ENCODE measurements at places on chromosomes 4 and X.
A peak's percentile ranks its signal among the peaks of the same experiment; 100 is the strongest.

DNA sequence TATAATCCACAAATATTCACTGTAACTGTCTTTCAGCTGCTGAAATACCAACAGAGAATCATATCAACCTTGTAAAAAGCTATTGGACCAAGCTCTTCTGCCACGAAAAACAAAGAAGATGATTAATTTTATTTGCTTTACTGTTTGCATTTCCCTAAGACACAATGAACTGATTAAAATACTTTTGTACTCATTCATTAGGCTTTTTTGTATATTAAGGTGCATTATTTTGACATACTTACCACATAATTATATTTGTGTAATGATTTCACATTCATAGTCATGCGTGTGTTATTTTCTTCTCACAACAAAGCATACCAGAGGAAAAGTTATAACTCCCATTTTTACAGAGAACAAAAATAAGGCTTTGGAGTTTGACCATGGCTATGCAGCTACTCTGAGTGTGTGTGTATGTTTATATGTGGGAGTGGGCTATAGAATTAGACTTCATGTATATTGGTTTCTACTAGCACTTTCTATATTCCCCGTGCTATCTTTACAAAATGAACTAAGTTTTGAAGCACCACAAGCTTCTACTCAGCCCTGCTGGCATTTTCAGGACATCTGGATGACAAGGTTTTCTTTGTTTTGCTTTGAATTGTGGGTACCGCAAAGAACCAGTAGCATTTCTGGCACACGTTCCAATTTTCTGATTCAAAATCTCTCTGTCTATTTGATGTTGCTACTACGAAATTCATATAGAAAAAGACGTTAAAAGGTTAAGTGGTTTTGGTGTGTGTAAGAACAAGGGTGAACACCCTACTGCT lies 11.0 kb upstream of the FGF5 start:
- DNase-seq, result no peak

DNA sequence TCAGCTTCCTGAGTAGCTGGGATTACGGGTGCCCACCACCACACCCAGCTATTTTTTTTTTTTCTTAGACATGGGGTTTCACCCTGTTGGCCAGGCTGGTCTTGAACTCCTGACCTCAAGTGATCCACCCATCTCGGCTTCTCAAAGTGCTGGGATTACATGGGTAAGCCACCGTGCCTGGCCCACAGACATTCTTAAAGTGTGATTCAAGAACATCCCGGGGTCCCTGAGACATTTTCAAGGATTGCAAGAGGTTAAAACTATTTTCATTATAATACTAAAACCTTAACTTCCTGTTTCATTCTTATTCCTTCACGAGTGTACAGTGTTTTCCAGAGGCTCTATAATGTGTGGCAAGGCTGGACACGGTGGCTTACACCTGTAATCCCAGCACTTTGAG lies 318.7 kb downstream of the CAMK2D start:
- no peak for DNase-seq

DNA sequence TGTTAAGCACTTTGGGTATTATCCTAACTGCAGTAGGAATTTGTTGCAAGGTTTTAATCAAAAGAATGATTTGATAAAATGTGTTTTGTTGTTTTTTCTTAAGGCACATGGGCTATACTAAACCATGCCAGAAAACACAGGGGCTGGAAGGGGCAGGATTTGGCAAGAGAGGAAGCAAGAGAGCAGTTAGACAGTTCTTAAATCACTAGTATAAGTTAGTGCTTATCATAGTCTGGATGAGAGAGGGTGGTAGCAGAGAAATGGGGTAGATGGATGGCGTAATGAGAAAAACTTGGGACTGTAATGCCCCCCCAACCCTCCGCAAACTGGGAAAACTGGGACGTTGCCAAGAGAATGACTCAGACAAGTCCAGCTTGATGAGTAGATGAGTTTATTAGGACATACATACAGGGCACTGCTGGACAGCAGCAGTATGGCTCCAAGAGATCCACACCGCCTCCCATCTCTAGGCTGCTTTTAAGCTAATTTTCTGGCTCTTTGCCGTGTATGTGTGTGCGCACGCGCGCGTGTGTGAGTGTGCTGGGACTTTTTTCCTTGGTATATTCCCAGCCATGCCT lies 151.5 kb downstream of the PDLIM5 start:
- no peak for DNase-seq

- DNase-seq, result no peak
These were observed 51.4 kb upstream of the SOD3 start for GRCh38 chr4:24743927-24744326.

DNA sequence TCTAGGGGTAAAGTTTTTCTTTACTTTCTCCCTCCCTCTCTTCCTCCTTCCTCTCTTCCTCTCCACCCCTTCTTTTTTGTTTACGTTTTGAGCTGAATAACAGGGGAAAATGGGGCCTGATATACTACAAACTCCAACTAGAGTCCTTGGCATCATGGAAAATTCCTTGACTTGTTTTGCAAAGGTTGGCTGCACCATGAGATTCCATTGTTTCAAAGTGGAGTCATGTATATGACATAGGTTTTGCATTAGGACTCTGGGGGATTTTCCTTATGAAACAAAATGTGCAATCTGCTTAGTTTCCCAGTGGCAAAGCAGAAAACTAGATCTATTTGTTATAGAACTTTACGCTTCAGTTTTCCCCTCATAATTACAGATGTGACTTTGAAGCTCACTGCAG lies 233.5 kb upstream of the PGRMC2 start:
- DNase-seq, result no peak

DNA sequence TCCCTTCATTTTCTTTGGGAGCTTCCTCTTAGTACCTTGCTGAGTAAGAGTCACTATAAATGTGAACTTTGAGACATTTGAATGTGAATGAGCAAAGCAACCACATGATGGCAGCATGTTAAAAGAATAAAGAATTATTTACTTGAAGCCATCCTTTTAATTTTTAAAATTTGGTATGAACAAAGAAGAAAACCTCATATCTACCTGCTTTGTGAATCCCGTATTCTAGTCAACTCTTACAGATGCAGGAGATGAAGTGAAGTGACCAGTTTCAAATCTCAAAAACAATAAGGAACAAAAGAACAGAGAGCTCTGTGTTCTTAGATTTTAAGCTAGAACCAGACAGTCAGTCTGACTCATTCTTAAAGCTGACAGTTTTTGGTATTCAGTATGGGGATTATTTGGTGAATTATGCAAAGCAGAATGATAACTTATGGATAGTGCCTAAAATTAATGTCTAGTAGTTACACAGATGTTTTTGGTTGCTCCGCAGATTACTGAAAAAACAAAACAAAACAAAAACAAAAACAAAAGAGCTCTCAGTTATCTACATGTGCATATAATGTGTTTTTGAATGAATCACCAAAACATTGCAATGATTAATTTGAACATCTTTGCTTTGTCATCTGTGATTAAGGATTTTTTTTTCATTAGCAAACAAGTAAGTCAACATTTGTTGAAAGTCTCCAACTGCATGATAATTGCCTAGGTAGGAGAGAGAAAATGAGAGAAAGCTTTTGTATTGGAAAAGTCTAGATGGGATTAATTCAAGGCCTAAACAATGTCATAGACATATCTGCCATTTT lies 48.2 kb upstream of the H2AZ1 start:
- DNase-seq, result no peak

- no peak for DNase-seq
These were observed 120.8 kb upstream of the HS3ST1 start for GRCh38 chr4:11549525-11549924.

DNA sequence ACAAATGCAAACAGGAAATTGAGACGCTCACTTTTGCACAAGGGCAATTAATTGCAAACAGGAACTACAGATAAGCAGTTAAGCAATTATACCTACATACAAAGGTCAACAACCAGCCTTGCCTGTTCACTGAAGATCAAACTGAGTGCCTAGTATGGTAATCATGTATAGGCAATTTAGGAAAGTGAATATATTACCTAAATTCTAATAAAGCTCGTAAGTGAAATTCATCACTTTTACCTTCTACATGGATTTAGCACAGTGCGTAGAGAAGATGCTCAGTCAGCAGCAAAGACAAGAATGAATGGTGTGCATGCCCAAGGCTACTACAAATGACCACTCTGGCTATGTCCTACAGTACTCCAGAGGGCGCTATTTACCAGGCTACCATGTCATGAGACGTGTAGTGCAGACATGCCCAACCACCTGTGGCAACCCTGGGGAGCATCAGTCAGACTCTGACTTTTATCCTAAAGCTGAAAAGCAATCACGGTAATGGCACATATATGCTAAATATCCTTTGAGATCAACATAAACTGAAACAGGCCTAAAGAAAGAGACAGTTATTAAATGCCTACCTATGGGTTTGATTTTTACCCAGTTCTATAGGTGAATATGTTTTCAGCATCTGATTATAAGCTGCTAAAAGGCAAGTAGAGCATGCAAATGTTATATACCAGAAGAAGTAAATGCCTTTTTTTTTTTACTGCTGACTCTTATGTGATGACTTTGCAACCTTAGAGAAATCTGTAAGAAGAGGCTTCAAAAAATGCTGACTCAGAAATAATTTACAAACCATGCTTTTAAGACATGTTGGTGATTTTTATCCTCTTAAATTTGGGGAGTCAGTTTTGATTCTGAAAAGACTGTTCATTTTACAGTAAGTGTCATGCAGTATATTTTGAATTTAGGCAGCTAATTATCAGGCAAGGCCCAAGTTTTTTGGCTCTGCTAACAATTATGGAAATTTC lies 178.0 kb downstream of the PPP3CA start:
- DNase-seq, result peak; percentile 62

DNA sequence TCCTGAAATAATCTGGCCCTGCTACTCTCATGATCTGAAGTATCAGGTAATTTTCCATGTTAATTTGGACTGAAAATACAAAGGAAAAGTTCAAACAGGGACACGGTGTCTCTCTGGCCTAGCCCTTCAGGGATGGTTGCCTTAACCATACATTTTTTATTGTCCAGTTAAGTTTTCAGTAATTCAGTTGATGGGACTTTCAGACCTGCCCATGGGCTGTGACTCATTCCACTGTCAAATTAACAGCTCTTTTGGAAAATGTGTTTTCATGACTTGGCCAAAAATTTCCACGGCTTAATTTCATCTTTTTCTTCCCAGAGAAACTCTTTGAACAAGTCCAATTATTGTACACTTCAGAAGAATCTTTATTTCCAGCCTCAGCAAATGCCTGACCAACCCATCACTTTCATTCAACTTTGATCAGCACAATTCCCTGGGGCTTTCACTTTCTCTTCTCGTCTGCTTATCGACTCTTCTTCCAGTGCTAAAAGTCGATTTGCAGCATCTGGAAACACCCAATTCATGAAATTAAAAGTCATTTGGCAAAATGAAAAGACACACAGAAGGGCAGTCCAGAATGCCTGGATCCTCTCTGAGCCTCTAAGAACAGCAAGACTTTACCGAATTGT lies 293.9 kb downstream of the RAB28 start:
- DNase-seq, result no peak

GRCh38 chr4:105236202-105236915 lies 89.7 kb downstream of the TET2 start:
- DNase-seq, result no peak

DNA sequence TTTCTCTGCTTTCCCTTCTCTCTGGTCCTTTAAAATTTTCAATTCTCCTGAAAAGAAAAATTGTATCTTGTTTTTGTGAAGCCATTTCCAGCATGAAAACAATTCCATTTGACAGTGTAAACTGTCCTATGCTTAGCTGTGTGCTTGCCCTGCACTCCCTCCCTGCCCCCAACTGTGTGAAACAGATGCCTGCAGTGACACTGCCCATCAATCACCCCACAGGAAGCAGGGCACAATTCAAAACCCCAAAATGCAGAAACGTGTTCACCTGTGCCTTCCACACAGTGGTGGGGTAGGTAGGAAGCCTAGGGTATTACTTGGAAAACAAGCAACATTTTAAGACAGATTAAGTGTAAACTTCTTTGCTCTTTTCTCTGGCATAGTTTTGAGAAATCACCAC lies 6.2 kb upstream of the FHDC1 start:
- no peak for DNase-seq

DNA sequence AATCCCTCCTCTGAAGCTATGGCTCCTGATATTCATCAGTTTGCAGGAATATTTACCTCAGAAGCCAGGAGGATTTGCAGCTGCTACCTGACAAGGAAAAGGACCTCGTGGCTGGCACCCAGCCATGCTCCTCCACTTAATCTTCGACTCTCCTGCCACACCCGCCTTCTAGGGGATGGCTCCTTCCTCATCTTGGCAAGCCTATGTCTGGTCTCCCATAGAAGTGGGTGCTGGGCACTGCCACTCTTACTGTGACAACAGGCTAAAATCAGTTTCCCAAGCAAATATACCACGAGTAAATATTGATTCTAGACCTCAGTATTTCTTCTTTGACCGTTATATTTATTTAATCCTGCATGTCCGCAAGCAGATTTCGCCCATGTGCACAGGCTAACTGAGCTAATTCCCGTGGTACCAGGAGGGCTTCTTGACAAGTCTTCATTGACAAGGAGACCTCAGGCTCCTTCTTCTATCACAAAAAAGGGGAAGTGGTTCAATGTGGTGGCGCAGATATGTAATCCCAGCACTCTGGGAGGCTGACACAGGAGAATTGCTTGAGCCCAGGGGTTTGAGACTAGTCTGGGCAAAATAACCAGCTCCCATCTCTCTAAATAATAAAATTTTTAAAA lies 52.6 kb upstream of the DCTD start:
- DNase-seq, result peak; percentile 47

- DNase-seq, result no peak
These were observed 111.3 kb downstream of the ZNF674 start for GRCh38 chrX:46433892-46434291.

GRCh38 chr4:55912249-55912648 lies 36.5 kb upstream of the CEP135 start:
- no peak for DNase-seq

GRCh38 chrX:7841084-7841805 lies 1.7 kb upstream of the VCX start:
- no peak for DNase-seq

- no peak for DNase-seq
These were observed 47.2 kb downstream of the GYG2 start for GRCh38 chrX:2875798-2876399.

GRCh38 chr4:98505992-98506391 lies 152.4 kb downstream of the TSPAN5 start:
- no peak for DNase-seq

- no peak for DNase-seq
These were observed 1.5 kb downstream of the USP51 start for GRCh38 chrX:55488006-55488592.

GRCh38 chrX:3271183-3271833 lies 75.1 kb downstream of the MXRA5 start:
- no peak for DNase-seq

- DNase-seq, result no peak
These were observed 6.7 kb upstream of the ZNF41 start for GRCh38 chrX:47489507-47490275.

DNA sequence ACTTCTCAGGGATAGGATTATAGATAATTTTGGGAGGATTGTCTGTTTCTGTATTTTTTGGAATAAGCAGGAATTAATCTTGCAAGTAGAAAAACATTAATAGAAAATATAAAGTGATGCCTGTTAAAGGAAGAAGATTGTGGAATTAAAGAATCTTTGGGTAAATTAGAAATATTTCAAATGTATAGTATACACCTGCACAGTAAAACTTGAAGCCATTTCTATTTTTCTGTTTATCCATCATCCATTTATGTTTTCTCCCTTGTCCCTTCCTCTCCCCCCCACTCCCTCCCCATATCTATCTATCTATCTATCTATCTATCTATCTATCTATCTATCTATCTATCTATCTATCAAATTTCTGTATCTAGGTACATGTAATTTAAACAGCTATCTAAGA lies 46.9 kb upstream of the GEMIN8 start:
- no peak for DNase-seq

GRCh38 chrX:68754406-68754805 lies 74.4 kb upstream of the EFNB1 start:
- no peak for DNase-seq

GRCh38 chr4:62130637-62131036 lies 930.5 kb downstream of the ADGRL3 start:
- no peak for DNase-seq
